ENCODE measurements at places on chromosomes 16 and 17. TPM values are rescaled to one million over a fixed set of nuclear protein-coding genes. Genes with fewer than 3 reads are reported as not detected.

Gene MMP15
- 3.1 TPM for total RNA-seq

Gene ZSCAN10
- total RNA-seq, result not detected

Gene RGS9
- 0.56 TPM for total RNA-seq

Gene WNT9B
- total RNA-seq, result not detected

Gene COX6A2
- total RNA-seq, result not detected

Gene ABCA10
- total RNA-seq, result 3.9 TPM

Gene CTNS
- total RNA-seq, result 9.6 TPM

Gene TP53TG3
- not detected for total RNA-seq

Gene GRAPL
- total RNA-seq, result not detected

Gene ZG16
- not detected for total RNA-seq

Gene OTOP3
- not detected for total RNA-seq

Gene PRSS36
- total RNA-seq, result 0.85 TPM

Gene NLGN2
- 2.3 TPM for total RNA-seq

Gene PARD6A
- 1.1 TPM for total RNA-seq

Gene HOXB6
- total RNA-seq, result 0.28 TPM

Gene WNT3
- total RNA-seq, result 2.0 TPM

Gene C1QTNF8
- not detected for total RNA-seq

Gene KRT27
- total RNA-seq, result not detected

Gene TP53TG3E
- not detected for total RNA-seq

Gene MYH8
- not detected for total RNA-seq

Gene AOC3
- under 0.01 TPM for total RNA-seq

Gene OTOA
- under 0.01 TPM for total RNA-seq

Gene DRC3
- 0.38 TPM for total RNA-seq

Gene CDK12
- total RNA-seq, result 20.0 TPM

Gene SLC38A10
- 76.1 TPM for total RNA-seq

Gene NOS2
- under 0.01 TPM for total RNA-seq

Gene SLC47A1
- 0.19 TPM for total RNA-seq

Gene CD300E
- not detected for total RNA-seq

All from regular cardiac myocyte (primary cell).